AG04449 (cell line): ENCODE measurements at places on chromosomes 11 and 22.

DNA sequence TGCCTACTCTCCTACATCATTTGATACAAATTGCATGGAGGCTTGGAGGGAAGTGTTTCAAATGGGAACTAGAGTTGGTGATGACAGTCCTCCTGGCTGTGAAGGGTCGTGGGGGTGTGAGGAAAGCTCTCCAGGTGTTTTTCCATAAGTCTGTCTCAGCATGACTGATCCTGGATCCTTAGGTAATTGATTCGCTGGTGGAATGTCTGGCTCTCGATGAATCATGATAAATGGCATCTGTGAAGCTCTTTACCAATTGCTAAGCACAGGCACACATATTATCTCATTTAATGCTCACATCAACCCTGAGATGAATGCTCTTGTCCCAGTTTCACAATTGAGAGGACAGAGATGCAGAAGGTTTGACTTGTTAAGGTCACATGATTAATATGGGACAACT is 107.5 kb downstream of the PKNOX2 start:
- no peak for DNase-seq

DNA sequence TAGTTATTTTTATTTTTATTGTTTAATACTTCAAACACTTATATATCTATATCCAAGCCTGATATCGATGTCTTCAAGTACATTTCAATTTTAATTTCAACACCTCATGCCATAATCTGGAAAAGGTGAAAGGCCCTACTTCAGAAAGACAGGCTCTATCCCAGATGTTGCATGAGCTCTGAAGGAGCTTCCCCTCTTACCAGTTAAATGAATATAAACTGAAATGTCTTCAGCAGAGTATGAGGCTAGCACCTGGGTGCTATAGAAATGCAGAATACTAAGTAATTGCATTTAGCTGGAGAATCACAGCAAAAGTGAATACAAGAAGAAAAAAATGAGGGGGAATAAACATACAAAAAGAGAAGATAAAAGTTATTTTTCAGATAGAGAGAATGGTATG is 11.5 kb upstream of the GRIA4 start:
- no peak for DNase-seq

DNA sequence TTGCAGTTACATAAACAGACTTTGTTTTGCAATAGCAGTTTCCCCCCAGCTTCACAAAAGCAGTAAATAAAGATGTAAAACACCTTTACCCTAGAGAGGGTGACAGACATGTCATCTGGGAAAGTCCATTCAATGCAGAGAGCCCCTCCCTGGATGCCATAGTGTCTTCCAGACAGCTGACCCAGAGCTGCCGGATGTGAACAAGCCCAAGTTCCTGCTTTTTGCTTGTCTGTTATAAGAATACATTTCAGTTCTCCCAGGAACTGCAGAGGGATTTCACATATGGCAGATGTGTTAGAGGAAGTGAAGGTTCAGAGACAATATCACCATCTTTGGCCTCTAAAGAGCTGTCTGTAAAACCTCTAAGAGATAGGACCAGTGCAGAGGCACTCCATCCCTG is 48.9 kb downstream of the RELT start:
- DNase-seq: no peak

- no peak for DNase-seq
Measured at GRCh38 chr11:113238721-113239120, 75.7 kb upstream of the TTC12 start.

DNA sequence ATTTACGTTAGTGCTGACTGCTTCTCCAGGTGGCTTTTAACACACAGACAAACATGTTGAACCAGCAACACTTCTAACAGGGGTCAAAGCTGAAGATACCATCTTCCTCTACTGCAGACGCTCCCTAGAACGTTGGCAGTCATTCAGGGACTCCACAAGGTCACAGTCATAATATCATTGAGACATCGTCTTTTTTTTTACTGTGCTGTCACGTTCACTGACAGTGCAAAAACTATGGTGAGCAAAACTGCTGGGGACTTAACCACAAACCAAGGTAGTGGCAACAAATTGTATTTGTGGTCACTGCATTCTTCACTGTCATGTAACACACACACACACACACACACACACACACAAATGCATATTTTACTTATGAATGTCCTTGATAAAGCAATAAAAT is 244.9 kb downstream of the CASP12 start:
- DNase-seq: no peak

GRCh38 chr22:29307596-29308147 is 1.2 kb downstream of the GAS2L1 start:
- DNase-seq: no peak

DNA sequence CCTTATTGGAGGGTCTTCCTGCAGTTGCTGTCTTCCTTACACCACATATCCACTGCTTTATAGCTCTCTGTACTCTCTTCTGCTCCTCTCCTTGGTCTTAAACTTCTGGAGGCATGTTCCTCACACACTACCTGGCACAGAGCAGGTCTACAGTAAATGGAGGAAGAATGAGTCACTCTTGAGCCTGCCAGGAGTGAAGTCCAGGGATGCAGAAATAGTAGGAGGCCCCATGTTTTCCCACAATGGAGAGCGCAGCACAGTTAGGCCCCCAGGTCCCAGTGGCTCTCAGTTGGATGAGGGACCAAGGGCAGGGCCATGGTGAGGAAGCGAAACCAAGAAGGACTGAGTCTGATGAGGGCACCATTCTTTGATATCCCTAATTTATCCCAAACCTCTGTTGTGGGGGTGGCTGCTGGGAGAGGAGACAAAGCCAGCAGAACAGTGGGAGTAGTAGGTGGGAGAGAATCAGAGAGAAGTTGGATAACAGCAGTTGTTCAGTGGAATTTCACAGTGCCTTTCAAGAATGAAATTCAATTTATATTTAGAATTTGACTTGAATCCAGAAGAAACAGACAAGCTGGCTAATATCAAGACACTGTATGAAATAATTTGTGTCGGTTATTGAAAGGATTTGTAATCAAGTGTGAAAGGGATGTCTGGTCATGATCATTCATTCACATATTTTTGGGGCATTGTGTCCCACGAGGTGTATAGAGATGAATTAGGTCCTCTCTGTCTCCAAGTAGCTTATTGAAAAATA is 187.8 kb downstream of the HIPK3 start:
- DNase-seq: no peak

DNA sequence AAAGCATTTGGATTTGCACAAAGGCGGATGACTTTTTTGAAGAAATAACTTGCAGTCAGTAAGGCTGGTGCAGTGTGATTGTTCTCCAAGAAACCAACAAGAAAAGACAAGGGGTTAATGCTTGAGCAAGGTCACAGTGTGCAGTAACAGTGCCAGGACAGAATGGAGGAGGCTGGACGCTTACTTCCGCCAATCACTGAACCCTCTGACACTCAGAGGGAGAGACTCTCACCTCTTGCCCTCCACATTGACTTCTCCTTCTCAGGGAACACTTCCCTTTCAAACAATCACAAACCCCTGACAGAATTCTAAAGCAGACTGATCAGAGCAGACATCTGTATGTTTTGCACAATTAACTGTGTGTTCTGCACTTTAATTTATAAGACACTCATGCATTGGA is 228.4 kb downstream of the BLID start:
- no peak for DNase-seq

DNA sequence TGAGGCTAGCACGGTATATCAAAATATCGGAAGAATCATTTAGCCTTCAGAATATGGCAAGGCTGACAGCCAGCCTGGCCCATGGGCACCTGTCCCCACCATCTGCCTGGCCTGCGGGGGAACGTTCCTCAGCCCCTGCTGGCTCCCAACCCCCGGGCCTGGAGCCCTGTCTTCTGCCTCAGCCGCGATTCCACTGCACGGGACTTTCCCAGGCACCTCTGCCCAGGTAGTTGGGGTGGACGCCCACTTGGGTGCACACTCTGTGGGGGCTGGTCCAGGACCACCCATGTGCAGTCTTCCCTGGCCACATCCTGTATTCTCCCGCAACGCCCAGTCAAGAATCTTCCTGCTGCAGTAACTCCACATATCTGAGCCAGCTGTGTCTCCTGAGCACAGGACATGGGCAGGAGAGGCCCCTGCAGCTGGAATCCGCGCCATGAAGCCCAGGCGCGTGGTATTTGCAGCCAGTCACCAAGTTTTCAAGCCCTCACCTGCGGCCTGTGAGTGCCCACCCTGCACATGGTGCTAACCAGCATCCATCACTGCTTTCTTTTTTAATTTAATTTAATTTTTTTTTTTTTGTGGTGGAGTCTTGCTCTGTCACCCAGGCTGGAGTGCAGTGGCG is 77.9 kb downstream of the KCNQ1 start:
- no peak for DNase-seq
